Right cardiac atrium (tissue), 5 donors: ENCODE measurements at places on chromosomes 2 and 18.

DNA sequence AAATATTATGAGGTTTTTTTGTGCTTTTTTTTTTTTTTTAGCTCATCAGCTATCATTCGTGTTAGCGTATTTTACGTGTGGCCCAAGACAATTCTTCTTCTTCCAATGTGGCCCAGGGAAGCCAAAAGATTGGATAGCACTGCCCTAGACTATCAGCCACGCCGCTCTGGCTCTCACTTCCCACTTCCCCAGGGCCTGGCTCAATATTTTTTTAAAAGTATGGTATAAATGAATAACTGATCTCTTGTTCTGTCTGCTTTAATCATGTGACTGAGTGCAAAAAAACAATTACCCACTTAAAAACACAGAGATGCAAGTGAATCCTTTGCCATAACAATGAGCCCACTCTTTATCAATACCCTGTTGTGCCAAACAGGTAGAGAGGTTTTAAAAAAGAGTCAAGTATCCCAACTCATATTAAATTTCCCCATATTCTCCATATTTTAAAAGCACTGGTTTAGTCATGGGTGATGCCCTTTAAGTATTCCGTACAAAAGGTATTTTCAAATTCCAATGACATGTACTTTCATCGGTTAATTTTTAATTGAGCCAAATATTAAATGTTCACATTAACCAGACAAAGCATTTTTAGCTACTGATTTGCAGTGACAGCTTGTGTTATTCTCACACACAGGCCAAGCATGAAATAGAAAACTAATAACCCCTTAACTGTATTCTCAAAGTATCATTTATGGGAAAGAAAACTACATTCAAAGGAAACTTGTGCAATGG, 12.6 kb downstream of the BCL2 start:
- DNase-seq: no peak

DNA sequence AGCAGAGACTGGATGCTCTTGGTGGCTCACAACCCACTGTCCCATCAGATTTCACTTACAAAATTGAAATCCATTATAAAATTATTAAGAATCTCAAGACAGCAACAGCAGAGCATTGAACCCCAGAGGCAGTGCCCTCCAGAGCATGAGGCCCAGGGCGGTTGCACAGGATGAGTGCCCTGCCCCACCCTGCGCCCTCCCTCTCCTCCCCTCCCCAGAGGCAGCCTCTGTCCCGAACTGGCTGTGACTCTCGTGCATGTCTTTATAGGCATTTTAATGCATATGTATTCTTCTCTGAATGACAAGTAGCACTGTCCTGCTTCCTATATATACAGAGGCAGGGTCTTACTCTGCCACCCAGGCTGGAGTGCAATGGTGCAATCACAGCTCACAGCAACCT, 10.4 kb downstream of the MFSD2B start:
- DNase-seq: no peak

DNA sequence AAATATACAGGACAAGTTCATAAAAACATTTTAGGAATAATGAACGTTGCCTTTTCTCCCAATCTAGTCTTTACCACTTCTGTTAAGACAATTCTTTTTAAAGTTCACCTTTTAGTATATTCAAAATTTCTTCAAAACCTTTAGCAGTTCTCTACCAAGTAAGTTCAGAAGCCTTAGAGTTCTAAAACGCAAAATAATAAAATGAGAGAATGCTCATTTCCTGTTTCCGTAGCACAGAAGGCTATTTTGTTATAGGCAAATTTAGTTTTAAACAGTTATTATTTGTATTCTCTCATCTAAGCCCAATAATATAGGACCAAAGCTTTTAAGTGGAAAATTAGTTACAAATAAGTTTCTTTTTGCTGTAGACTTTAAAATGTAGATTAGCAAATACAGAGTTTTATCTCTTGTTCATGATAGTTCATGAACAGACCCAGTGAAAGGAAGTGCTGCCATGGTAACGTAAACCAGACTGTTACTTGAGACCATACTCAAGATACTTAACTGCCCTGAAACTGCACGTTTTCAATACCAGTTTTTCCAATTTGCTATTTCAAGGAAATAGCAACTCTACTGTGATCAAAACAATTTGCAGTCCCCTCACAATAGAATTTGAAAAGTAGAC, 173.1 kb upstream of the STON1 start:
- no peak for DNase-seq

GRCh38 chr2:192060161-192060560, 134.6 kb downstream of the TMEFF2 start:
- DNase-seq: no peak

- no peak for DNase-seq
Observed at GRCh38 chr2:193847991-193848390, 1653.3 kb upstream of the TMEFF2 start.

DNA sequence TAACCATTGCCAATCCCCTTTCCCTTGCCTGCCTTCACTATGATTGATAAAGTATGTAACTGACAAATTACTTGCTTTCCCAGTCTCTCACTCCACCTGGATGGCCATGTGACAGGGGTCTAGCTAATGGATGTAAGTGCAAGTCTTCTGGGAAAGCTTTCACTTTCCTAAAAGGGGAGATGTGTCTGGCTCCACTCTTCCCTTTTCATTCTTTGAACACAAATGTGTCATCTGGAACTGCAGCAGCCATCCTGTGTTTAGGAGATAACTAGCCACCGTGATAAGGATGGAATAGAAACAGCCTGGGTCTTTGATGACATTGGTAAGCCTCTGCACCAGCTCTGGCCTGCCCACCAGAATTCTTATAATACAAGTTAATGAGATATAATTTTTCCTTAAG, 38.2 kb downstream of the SNRPD1 start:
- no peak for DNase-seq

GRCh38 chr18:67794521-67794920, 278.0 kb upstream of the DSEL start:
- no peak for DNase-seq

GRCh38 chr2:104861351-104862057, 7.6 kb downstream of the POU3F3 start:
- no peak for DNase-seq

- DNase-seq: no peak
Observed at GRCh38 chr2:74646834-74647482, 1.2 kb downstream of the M1AP start.

- no peak for DNase-seq
Observed at GRCh38 chr2:177078855-177079254, 133.7 kb upstream of the HNRNPA3 start.

DNA sequence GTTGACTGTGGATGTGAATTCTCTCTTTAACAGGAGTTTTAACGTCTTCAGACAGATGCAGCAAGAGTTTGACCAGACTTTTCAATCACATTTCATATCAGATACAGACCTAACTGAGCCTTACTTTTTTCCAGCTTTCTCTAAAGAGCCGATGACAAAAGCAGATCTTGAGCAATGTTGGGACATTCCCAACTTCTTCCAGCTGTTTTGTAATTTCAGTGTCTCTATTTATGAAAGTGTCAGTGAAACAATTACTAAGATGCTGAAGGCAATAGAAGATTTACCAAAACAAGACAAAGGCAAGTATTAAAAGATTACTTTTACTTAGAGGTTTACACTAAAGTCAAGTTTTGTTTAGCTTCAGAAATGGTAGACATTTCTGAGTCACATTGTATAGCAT, 30.2 kb upstream of the TYMS start:
- no peak for DNase-seq

- no peak for DNase-seq
Observed at GRCh38 chr2:46365913-46366667, 68.9 kb downstream of the EPAS1 start.

- no peak for DNase-seq
Observed at GRCh38 chr2:26892922-26893524, 45.1 kb downstream of the DPYSL5 start.

DNA sequence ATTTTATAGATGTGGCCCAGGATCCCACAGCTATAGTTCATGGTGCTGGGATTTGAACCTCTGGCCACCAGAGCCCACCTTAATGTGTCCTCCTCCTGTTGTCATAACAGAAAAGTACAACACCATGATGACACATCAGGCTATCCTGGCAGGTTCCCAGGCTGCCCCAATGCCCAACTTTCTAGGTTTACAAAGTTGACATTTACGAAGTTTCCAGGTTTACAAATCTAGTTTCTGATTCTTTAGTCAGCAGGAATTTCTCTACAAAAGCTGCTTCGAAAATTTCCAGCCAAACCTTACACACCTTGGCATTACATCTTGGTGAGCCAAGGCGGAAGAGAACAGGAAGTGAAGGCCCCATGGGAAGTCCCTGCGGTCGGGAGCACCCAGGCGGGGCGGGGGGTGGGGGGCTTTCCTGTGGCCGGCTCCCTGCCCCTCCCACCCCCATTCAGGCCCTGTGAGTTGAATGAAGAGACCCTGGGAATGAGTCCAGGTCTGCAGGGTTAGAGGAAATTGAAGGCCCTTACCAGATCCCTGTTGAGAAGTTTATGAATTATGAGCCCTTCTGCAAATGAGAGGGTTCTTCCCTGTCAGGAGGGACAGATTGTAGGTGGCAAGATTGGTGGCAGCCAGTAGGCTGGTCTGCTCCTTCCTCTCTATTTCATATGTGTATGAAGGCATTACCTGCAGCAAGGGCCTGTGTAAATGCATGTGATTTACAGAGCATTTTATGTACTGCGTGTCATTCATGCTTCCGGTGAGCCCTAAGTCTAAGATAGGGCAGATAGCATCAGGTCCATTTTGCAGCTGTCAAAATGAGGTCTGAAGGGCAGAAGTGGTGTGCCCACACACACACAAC, 11.1 kb upstream of the IL1RN start:
- no peak for DNase-seq

GRCh38 chr2:45895241-45895861, 243.9 kb downstream of the PRKCE start:
- no peak for DNase-seq

- DNase-seq: no peak
Observed at GRCh38 chr2:190744041-190744440, 95.2 kb downstream of the NAB1 start.

- DNase-seq: no peak
Observed at GRCh38 chr2:113251118-113251517, 27.6 kb downstream of the PAX8 start.

- no peak for DNase-seq
Observed at GRCh38 chr2:161994761-161995520, 79.1 kb downstream of the DPP4 start.

DNA sequence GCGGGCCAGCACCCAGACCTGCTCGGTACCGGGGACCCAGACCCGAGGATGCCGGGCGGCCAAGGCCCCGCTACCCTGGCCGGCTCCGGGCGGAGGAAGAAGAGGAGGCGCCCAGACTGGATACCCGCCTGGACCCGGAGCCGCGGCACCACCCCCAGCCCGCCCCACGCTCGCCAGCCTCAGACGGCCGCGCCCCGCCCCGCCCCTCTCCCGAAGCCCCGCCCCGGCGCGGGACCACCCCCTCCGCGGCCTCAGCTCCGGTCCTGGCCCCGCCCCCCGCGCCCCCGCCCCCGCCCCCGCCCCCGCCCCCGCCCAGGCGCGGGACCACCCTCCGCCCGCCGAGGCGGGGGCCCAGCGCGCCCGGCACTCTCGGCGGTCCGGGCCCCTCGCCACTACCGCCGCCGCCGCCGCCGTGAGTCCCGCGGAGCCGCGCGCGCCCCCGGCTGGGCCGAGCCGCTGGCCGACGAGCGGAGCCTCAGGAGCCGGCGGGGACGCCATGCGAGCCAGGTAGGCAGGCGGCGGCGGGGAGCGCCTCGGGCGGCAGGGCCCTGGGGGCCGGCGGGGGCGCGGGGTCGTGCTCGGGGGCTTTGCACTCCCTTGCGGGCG, at the start of gene SH3BP4:
Gene SH3BP4, plus strand, starts transcription at position 354 of the 606 bp plus-strand sequence. CDS start 82,986 bp downstream, outside the sequence.
- peak; percentile 87 for DNase-seq

DNA sequence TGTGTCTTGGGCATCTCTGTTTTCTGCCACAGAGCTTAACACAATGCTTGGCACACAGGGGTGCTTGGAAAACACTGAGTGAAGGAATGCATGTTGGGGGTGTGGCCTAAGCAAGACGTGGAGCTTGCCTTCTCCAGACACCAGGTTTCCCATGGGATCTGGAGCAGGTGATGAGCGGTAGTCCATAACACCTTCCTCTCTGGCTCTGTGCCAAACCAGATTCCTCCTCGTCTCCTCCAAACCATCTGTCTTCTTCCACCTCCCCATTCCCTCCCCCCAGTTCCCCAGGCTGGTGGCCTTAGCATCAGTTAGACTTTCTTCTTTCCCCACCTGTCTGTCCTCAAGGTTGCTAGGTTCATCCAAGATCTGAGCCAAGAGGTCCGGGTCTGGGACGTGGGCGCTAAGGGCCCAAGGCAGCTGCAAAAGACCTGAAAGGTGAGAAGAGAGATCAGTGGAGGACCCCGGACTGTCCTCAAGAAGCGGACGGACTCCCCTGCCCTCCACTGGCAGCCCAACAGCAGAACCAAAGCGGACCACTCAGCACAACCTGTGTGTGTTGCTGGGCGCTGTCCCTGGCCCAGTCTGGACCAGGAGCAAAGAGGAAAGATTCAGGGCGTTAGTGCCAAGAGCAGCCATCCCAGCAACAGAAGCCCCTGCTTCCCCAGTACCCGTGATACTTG, 1.2 kb upstream of the ITM2C start:
- no peak for DNase-seq

DNA sequence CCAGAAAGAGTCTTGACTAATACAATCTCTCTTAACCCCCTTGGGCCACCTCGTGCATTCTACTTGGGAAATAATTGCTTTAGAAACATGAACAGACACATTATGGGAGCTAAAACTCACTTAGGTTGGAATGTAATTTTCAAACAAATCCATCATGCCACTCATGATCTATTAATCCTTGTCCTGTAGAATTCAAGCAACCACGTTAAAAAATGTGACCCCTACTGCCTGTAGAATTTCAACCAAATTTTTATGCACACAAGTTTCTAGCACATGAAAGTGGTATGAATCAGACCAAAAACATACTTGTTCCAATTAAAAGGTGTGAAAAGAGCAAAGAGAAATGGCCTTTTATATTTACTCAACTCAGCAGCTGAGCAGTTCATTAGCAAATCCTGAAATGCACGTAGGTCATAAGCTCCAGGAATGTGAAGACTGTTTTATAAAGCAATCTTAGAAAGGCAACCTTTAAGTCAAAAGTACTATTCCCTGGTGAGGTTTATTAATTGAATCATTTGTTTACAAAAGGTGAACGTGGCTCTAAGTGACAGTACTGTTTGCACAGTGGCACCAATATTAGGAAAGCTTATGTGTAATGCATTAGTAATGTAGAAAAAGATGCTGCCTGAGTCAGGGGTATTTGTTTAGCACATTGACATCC, 459.4 kb upstream of the UBE2E3 start:
- DNase-seq: no peak

GRCh38 chr2:20822535-20823490, at the start of gene LDAH:
TSS of gene LDAH (minus strand) at chr2:20823101. CDS start at chr2:20801463, 21,638 bp downstream.
- peak; percentile 97 for DNase-seq

DNA sequence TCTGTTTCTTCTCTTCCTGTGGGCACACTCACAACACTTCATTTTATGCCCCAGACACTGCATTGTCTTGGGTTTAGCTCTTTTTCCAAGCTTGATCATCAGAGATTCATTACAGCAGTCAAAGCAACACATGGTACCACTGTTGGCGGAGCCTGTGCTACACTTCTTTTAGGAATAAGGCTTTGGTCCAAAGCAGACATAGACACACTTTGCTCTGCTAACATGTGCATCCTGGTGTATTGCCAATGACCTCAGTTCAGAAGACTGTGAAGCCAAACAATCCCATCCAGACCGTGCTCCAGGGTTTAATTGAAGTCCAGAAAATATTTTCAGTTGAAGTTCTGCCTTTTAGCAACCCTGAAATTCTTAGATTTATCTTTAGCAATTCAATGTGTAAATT, 354.6 kb upstream of the RAB12 start:
- no peak for DNase-seq

- no peak for DNase-seq
Observed at GRCh38 chr2:44582363-44583008, 220.7 kb downstream of the CAMKMT start.
